ENCODE measurements at places on chromosomes 2 and 18.

GRCh38 chr2:108866041-108866440 is 79.5 kb downstream of the CCDC138 start:
- DNase-seq, result no peak

DNA sequence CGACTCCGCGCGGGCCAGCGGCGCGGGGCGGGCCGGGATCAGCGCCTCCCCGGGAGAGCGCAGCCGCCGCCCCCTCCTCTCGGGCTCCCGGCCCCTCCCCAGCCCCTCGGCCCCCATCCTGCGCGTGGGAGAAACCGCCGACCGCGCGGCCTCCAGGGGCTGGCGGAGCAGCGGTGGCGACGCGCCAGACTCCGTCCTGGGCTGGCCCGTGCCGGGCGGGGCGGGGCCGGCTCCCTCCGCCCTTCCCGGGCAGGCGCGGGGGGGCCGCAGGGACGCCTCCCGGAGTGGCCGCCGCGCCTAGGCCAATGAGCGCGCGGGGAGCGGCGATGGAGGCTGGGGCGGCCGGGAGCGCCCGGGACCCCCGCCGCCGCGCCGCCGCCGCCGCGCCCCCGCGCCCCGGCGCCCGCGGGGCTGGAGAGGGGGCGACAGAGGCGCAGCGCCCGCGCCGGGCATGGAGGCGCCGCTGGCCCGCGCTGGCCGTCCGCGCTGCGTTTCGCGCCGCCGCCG is 49.1 kb downstream of the KCNIP3 start:
- DNase-seq, result no peak

GRCh38 chr2:20452551-20452950 is 5.7 kb downstream of the RHOB start:
- DNase-seq, result no peak

DNA sequence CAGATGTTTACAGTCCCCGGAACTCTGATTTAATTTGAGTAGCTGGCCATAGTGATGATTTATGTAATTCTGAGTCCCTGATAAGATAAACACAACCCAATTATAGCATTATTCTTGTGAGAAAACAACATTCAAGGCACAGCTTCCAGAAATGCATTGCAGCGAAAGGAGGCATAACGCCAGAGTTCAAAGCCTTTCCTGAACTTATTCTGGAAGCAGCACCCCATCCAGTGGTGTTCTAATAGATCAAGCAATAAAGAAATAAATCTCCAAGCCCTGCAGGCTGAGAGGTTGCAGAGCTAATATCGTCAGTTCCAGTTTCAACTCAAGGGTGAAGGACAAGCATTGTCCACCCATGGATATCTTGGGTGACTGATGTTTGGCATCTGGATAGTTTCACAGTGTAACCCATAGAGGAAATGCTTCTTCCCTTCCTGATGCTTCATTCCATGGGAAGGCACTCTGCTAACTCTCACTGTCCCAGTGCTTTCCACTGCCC is 18.8 kb downstream of the CDH2 start:
- DNase-seq, result no peak

DNA sequence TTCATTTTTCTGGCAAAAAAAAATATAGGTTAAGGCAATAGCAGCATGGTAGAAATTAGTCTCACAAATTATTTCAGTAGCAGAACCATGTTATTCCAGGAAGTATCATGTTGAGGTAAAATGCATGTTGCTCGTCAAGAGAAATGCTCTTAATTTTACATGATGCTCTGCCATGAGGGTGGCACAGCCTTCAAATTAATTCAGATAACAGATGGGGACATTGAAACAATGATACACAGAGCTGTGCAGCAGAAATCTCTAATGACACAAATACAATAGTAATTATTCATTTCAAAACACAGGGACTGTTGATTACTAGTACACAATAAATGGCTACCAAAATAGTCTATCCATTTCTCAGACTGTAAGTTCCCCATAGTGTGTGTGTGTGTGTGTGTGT is 24.8 kb downstream of the GAREM1 start:
- no peak for DNase-seq

DNA sequence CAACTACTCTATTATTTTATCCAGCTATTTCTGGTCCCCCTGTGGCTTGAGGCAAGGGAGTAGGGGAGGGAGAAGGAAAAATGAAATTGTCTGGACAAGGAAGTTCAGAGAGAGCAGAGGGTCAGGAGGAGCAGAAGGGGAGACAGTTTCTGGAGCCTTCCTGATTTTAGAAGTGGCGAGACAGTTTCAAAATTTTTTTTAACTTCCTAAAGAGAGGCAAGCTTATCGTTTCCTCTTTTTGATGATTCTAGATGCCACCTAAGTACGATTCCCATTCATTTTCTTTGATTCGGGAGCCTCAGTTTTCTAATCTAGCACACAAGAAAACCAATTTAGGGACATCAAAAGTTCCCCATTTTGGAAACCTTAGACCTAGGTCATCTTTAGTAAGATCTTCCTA is 96.9 kb upstream of the B3GNT2 start:
- DNase-seq, result no peak

- no peak for DNase-seq
These were observed 236.6 kb downstream of the ANAPC1 start for GRCh38 chr2:111647359-111647758.
